ENCODE measurements at places on chromosomes 5 and 9.

DNA sequence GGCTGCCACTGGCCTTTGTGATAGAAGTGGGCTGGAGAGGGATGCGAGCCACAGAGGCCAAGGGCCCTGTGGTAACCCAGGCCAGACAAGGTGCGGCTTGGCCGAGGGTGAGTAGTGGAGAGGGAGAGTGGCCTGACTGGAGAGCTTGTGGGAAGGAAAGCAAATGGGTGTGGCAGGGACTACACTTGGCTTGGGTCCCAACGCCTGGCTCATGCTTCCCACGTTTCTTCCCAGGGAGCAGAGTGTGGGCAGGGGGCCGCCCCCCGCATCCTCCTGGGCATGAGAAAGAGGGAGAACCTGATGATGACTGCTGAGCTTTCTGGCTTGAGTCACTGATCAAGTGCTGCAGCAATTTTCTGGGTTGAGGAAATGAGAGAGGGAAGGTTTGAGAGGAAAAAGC is 95.7 kb downstream of the ANKH start:
- no peak for DNase-seq

GRCh38 chr5:149598966-149599365 is 17.7 kb downstream of the ARHGEF37 start:
- no peak for DNase-seq

DNA sequence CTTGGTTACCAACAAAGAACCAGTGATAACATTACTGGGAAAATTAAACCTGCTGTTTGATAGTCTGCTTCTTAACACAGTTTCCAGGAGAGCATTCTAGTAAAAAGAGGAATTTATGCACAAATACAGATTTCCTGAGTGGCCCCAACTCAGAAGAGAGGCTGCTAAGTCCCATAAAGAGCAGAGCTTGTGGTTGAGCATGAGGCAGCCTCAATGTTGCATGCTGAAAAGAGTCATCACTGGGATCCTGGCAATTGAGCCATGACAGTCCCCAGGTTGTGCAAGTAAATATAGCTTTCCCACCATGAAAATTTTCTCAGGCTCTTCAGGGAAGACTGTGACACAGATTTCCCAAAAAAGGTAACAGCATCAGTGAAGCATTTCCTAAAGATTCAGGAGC is 47.5 kb upstream of the ADRB2 start:
- DNase-seq, result no peak

DNA sequence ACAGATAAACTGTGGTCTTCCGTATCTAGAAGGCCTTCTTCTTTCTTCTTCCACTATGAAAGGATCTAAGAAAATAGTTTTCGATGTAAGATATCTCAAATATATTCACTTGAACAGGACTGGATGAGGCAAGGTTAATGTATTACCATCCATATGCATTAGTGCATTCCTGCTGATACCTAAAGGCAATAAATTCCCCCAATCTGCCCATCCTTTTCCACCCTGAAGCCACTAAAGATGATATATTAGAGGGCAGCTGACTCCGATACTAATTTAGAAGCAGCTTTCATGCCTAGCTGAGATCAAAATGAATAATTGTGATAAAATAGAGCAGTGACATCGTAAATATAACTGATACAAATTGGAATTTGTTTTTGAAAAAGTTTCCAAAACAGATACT is 63.3 kb downstream of the DEPDC1B start:
- no peak for DNase-seq

- DNase-seq, result no peak
These were observed 256.7 kb downstream of the ARRDC3 start for GRCh38 chr5:91126448-91126847.

DNA sequence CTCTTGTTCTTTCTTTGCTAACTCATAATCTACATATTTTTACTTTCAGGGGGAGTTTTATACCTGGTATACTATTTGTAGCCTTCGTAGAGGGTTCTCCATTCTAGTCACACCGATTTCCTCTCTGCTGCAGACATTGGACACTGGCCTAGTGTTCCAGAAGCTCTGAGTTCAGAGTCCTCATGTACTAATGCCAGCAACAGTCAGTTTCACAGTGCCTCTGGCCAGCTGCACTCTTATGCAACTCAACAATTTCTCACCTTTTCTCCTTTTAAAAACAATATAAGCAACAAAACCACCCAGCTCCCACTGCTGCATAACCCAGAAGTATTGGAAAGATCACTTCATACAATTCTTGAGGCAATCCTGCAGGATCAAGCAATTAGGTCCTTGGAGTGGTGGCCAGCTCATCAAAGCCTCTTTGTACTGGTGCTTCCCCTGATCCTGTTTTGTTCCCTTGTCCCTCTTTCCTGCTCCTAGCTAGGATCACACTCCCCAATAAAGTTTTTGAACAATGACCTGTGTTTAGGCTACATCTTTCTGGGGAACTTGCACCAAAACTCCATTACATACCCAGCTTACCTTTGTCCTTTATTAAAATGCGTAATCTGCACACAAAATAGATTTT is 98.1 kb upstream of the TUT7 start:
- no peak for DNase-seq

DNA sequence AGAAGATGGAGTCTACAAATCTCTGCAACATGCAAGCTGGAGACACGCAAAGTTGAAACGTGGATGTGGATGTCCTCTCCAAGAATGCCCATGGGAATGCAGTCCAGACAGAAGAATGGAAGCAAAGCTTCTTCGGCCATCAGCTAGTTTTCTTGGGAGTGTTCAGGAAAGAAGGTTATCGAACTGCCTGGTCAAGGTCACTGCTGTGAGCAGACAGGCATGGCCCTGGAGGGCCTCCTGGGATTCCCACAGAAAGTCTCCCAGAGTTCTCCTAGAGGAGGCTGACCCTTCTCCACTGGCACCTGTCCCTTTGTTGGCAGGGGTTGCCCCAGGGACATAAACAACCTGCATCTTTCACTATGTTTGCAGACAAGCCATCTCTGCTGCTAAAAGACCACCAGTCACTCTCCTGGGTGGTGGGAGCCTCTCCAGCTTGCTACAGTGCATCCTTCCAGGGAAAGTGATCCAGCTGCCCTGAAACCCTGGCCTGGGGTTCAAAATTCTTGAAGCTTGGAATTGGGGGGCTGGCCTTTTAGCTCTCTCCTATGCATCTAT is 265.8 kb downstream of the SYK start:
- no peak for DNase-seq

DNA sequence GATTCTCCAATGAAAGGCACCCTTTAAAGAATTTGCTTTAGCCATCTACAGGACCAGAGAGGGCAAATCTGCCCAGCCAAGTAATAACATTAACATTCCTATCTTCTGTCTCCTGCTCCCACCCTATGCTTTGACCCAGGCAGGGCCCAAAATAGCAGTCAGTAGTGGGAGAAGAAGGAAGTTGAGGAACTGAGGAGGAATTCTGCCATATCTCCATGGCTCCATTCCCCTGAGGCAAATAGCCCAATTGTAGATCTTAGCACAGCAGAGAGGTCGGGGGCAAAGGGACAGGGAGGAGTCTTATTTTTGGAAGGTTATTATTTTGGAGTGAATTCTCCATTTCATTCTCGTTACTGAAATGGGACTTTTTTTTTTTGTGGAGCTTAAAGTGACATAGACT is 111.1 kb upstream of the IFNK start:
- no peak for DNase-seq

GRCh38 chr5:173789031-173789920 is 98.9 kb upstream of the CPEB4 start:
- DNase-seq, result peak; percentile 9

DNA sequence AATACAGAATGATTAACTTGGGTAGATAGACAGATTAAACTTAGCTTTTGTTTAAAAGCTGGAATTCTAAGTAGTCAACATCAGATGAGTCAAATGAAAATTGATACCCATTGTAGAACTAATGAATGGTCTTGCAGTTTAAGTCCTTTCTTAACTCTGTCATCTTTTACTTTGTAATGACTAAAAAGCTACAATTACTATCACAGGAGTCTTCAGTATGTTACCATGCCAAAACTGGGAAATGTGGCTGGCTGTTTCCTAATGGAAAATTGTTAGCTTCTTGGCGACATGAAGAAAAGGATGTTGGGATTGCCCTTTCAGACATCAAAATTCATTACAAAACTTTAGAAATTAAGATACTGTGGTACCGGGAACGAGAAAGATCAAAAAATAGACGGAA is 20.2 kb upstream of the ANXA1 start:
- no peak for DNase-seq

GRCh38 chr5:16271851-16272250 is 92.3 kb upstream of the MARCHF11 start:
- peak; percentile 17 for DNase-seq

DNA sequence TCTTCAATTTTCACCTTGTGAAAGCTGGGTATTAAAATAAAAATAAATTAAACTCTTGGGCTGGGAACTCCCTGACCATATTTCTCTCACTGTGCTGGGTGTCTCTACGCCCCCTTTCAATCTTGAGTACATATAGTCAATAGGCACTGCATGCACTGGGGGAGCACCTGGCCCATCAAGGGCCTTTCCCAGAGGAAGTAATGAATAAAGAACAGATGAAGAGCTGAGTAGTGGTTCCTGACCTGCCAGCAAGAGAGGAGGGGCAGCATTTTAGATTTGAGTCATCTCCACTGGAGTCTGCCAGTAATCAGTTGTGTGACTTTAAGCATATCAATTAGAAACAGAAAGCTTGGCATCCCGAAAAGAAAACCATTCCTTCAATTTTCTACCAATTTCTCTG is 6.2 kb downstream of the MAPKAP1 start:
- DNase-seq, result no peak

DNA sequence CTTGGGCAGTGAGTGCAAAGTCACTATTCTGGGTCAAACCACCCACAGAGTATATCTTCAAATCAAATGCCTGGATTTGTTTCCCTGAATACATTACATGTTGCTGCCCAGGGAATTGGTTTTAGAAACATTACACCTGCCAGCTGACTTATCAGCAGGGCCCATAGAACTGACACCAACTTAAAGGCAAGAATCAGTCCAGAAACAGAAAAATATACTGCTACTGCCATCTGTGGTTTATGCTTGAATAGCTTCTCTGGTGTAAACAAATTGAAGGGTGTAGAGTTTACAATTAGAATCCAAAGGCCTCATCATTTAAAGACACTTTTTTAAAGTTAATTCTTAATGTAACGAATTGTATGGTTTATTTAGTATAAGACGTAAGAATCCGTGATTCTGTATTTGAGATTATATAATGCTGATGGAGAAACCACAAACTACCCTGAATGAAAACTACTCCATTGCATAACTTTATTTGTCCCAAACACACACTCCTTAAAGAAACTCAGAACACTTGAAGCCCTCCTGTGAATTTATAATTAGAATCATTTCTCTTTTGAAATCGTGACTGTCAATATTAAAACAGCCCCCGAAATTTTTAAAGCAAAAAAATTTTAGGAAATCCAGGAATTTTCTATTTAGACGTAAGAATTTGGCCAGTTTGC is 6.2 kb downstream of the NR6A1 start:
- no peak for DNase-seq

- DNase-seq, result no peak
These were observed 118.6 kb upstream of the COL5A1 start for GRCh38 chr9:134522976-134523375.

DNA sequence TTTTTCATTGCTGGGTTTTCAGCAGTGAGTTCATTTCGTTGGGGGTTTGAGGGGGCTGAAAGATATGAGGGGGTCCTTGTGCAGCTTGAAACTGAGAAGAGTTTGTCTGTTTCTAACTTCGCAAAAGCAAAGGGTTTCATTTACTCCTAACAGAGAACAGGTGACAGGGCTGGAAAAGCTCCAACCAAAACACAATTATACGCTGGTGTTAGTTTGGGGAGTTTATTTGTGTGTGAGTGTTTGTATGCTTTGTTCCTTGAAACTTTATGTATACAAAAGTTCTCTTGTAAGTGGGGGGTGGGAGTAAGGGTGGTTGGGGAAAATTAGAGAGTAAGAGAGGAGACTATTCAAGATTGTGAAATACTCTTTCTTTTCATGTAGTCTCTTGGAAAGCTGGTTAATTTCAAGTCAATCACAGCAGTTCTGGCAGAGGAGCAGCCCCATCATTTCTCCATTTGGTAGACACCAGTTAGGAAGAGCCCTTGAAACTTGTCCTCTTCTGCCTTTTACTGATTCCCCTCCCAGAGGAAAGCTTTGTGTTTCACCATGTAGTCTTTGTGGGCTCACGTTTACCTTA is 881 bp downstream of the TNFAIP8 start:
- no peak for DNase-seq

DNA sequence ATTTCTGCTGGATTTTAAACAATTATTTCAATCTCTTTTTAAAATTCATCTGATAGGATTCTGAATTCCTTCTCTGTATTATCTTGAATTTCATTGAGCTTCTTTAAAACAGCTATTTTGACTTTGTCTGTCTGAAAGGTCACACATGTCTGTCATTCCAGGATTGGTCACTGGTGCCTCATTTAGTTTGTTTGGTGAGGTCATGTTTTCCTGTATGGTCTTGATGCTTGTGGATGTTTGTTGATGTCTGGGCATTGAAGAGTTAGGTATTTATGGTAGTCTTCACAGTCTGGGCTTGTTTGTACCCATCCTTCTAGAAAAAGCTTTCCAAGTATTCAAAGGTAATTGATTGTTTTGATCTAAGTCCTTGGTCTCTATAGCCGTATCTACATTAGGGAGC is 39.1 kb downstream of the DENND4C start:
- no peak for DNase-seq

DNA sequence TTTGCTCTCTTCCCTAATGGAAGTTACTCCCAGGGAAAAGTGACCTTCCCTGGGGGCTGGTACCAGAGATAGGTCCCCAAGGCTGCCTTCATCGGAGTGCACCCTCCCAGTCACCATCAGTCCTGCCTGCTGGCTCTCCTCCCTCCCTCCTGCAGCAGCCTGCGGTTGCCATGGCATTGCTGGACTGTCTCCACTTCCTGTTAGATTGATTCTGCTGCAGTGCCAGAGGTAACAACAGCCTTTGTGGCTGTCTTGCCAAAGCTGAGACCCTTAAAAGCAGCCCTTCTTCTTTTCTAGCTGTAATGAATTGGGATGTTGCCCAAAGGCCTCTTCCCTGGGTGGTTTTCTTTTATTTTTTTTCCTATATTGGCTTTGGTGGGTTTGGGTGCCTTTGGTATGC is 78.1 kb upstream of the PRLR start:
- no peak for DNase-seq

DNA sequence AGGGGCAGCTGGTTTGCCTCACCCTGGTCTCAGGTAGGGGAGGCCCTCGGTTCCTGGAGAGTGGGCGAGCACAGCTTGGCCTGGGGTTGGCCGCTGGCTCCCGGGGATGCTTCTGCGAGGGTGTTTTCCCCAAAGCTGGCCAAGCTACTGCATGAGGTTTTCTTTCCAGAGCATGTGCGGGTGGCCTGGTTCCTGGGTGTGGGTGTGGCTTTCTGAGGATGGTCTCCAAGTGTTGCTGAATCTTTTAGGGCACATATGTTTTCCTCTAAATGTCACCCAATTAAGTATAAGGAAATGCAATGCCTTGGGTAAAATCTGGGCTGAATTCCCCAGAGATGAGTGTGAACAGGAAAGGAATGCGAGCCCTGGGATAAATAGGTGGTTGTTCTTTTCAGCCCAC is 115.8 kb upstream of the ICE1 start:
- DNase-seq, result no peak

GRCh38 chr9:16726718-16727451 is 143.6 kb downstream of the BNC2 start:
- DNase-seq, result no peak

GRCh38 chr9:89942643-89943042 is 337.8 kb downstream of the GADD45G start:
- DNase-seq, result no peak

GRCh38 chr9:91680106-91680505 is 256.5 kb upstream of the NFIL3 start:
- no peak for DNase-seq

- DNase-seq, result no peak
These were observed 247.2 kb downstream of the FSTL4 start for GRCh38 chr5:133364936-133365707.

GRCh38 chr9:94139672-94140417 is 55.6 kb downstream of the PTPDC1 start:
- DNase-seq, result no peak

- no peak for DNase-seq
These were observed 340.6 kb upstream of the DAB2 start for GRCh38 chr5:39765366-39765765.

Data from GF-D8 (cell line).